NCI-H2081 (cell line): ENCODE measurements at places on chromosomes 16 and 17.

GRCh38 chr17:4901648-4902344, 1.1 kb downstream of the CHRNE start:
- DNase-seq: no peak

GRCh38 chr17:75834279-75834920, 9.8 kb downstream of the UNC13D start:
- no peak for DNase-seq

DNA sequence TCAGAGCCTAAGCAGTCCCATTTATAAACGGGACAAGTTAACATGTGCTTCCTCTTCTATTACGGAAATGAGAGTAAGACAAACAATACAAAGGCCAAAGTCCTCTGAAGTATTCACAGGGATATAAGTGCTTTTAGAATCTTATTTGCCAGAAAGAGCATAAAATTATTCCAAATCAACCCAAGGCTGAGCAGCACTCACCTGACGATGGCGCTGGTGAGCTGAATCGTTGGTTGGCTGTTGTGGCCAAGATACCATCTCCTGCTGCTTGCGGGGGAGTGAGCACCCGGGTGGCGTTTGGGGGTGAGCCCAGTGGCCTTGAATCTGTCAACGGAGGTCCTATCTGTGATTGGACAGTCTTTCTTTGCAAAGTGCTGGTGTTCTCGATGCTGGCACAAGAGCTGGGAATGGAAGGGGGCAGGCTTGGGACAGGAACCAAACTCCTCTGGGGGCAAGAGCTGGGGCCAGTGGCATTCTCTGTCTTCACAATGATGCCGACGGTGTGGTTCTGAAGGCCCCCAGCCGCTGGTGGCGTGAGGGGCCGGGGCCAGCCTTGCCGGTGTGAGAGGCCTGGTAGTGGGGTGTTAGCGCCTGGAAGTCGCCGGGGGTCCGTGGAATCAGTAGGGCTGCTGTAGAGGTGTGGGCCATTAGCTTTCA, 9.5 kb upstream of the DHRS13 start:
- DNase-seq: no peak

GRCh38 chr17:1031711-1032110, 34.8 kb downstream of the TIMM22 start:
- no peak for DNase-seq

DNA sequence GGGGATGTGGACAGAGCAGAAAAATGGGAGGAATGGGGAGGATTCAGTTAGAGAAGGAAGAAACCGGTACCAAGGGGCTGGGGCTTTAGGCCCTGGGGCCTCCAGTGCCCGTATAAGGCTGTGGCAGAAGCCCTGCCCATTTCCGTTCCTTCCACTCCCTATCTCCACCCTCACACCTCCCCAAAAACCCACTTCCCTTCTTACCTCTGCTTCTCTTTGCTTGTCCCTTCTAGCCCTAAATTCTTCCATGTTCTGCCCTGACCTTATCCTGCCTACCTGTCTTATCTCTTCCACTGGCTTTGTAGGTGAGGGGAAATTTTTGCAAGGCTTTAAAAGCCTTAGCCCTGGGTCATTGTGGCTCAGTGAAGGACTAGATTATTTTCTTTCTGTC, 4.1 kb downstream of the RNF167 start:
- DNase-seq: no peak

DNA sequence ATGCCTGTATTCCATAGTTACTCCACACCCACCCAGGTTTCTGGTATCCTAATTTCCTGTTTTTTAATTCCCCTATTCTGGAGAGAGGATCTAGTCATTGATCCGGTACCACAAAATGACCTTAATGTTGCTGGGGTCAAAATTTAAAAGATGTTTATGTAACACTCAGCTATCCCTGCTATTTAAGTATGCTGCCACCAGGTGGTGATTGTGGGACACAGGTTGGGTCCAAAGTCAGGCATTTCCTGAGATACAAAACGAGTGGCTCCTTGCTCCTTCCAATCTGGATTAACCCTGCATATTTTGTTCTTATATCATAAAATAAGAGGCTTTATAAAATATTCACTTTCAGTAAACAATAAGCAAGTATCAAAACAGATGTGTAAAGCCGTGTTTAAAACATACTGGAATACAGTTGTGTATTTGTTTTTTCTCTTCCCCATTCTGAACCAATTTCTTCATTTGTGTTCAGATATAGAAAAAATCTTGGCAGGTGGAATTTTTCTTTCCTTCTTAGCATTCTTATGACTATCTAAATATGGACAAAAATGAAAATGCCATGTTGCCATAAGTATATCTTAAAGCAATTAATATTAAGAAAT, 16.3 kb downstream of the HS3ST4 start:
- DNase-seq: peak; percentile 1

DNA sequence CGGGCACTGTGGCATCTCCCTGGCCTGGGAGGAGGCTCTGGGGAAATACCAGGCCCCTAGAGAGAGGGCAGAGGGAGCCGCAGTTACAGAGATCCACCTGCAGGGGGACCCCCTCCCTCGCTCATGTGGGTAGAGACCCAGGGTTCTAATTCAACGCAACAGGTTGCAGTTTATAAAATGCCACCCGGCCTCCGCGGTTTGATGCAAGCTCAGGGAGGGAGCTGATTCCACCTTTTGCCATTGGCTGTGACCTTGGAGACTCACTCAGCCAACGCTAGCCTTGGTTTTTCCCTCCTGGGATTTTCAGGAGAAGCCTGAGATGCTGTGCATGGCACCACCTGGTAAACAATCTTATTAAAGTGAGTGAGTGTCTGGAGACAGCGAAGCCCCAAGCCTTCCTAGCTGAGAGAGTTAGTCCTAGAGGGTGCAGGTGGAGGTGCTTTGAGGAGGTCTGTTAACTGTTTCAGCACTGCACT, 12.1 kb downstream of the TTLL6 start:
- peak; percentile 66 for DNase-seq

DNA sequence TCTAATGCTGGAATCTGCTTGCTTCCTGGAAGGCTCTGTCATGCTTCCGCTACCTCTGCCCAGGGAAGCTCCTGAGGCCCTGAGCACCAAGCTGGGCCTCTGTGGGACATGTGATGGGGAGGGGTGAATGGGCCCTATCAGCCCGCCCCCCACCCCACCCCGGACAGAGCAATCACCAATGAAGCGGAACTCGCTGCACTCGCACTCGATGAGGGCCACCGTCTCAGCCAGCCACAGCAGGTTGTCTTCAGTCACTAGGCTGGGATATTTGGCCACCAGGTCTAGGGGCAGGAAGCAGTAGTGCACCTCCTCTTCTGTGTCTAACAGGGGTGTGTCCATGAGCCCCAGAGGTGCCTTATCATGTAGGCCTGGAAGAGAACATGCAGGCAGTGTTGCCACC, 23.6 kb downstream of the KCTD19 start:
- DNase-seq: no peak

- DNase-seq: no peak
These were observed 60.9 kb downstream of the RPTOR start for GRCh38 chr17:80605326-80606066.

- DNase-seq: peak; percentile 1
These were observed 21.7 kb downstream of the PRMT7 start for GRCh38 chr16:68332411-68333121.

GRCh38 chr17:7352503-7352889, 534 bp downstream of the KCTD11 start:
- no peak for DNase-seq

- no peak for DNase-seq
These were observed 16.7 kb upstream of the ERN2 start for GRCh38 chr16:23729503-23730424.

DNA sequence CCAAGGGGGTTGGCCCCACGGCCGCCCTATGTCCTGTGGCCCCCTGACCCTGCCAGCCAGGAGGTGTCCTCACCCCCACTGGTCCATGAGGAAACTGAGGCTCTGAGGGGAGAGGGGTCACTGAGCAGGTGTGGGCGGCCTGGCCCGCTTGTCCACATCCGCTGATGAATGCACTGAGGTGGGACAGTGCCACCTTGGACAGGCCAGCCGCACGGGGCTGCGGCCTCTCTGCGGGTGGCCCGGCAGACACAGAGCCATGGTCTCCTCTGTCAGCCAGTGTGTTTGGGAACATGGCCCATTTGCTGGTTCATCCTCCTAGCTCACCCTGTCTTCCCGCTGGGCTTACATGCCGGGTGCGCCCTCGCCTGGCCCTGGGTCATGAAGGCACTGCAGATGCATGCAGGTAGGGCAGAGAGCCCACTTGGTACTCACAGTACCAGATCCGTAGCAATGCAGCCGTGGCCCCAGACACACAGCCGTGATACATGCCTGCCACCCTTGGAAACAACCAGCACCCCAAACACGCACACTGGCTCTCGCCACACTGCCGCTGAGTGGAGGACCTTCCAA, 93.9 kb downstream of the ENGASE start:
- DNase-seq: no peak

- DNase-seq: no peak
These were observed 51.5 kb downstream of the SHISA6 start for GRCh38 chr17:11292491-11292890.

DNA sequence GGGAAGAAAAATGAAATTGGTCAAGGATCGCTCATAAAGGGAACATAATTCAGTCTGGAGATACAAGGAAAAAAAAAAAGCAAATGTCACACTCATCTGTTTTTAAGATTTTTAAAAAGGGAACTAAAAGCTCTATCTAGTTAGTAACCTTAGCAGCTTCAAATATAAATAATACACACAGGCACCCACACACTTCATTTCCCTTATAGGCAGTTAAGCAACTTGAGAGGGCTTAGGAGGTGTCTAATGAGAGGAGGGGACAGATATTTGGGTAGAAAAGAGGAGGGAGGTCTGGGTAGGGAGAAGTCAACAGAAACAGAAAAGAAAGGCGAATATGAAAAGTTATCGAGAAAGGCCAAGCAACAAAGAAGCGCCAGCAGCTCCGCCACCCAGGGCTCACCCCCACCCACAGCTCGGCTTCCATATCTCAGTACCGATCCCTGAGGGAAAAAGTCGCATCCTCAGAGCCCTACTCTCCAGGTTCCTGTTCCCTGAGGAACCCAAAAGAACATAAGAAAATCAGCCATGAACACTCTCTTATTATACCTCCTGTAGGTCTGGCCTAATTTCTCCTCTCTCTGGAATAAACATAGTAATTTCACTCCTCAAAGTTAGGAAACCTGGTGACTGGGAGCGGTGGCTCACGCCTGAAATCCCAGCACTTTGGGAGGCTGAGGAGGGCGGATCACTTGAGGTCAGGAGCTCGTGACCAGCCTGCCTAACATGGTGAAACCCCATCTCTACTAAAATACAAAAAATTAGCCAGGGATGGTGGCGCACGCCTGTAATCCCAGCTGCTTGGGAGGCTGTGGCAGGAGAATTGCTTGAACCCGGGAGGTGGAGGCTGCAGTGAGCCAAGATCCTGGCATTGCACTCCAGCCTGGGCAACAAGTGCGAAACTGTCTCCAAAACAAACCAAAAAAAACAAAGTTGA, 69.6 kb upstream of the RCVRN start:
- no peak for DNase-seq

DNA sequence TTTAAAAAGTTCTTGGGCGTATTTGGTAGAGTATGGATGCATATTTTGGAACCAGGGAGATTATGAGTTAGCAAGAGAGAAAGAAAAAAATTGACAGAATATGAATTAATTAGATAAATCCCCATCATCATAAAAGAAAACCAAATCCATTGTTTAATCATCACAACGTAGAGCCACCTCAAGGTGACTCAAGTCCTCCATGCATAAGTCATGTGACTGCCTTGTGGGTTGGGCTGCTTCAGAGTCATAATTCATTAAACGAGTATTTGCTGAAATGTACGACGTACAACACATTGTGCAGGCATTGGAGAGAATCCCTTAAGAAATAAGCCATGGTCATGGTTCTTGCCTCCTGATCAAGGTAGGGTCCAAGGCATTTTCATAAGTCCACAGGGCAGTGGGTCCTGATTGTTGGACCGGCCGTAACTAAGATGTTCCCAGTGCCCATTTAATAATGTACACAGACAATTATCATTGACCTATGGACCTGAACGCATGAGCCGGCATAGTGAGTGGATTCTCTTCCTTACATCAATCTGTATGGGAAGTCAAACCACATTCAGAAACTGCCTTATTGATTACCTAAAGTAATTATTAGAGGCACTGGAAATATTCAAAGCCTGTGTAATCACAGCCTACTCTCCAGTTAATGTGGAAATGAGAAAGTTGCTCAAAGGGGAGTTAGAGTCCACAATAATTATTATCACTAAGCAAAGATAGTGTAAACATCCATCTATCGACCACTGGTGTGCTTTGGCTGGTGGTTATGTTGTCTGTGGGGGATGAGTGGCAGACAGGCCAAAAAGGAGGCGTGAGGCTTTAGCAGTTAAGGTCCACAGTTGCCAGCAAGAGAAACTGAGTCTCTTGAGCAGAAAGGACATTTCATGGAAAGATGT, 165.4 kb downstream of the PITPNC1 start:
- no peak for DNase-seq

- DNase-seq: no peak
These were observed 3.0 kb downstream of the RAB26 start for GRCh38 chr16:2151188-2152091.

DNA sequence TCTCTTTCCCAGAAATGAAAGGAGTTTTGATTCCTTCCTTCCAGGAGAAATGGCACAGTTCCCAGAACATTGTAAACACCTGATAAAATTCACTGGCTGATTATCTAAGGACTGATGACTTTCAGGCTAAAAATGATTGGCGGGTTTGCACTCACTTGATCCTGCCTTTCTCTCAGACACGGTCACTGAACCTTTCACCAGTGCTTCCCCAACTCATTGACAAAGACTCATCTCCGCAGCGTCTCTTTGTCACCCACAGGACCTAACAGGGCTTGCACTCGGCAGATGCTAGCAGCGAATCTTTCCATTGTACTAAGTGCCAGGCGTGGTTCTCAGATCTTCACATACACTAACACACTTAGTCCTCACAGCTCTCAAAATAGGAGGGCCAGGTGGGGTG, 7.3 kb upstream of the DHRS7C start:
- DNase-seq: no peak
